Stimulated activated naive CD8-positive, alpha-beta T cell treated with anti-CD3 and anti-CD28 coated beads, Interleukin-15, amount 100 ng/mL, for 72 hours (primary cell): ENCODE measurements at places on chromosomes 1 and 21.

DNA sequence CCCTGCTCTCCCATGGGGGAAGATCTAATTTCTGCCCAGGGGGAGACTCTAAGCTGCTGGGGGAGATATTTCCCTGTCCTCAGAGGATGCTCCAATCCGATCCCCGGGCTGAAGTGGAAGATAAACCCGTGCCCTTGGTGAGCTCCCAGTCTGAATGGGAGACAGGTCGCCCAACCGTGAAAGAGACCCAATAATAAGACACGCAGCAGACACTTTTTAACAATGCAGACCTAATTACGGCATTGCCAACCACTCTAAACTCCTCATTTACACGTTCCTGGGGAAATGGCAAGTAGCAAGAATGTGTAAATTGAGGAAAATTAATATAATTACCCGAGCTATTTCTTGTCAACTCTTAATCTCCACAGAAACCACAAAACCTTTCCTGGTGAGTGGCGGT lies 48.7 kb upstream of the ACTL8 start:
- DNase-seq, result no peak

DNA sequence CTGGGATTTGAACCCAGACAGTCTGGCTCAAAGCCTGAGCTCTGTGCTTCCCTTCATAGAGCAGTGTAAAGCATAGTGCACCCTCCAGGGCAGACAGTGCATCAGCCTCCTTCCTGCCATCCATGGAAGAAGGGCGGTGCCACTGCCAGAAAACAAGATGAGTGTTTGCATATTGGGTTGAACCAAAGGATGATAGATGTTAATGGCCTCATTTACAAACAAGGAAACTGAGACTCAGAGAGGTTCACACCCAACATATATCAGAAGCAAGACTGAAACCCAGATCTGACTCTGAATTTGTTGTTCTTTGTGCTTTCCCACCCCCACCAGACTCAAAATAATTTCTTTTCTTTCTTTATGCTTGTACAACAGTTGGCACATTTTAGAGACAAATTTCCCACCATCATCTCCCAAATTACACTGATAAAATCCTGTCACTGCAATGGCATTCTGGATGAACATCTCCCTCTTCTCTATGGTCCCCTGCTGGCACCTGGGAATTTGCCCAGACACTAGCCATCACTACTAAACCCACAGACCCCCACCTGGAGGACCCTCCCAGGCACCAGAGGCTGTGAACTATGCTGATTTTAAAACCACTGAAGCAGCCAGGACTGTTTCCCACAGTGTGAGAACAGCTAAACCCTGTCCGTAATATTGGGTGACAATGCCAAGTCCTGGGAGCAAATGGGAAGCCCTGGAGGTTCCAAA lies 45.4 kb upstream of the MPZL1 start:
- DNase-seq, result no peak

DNA sequence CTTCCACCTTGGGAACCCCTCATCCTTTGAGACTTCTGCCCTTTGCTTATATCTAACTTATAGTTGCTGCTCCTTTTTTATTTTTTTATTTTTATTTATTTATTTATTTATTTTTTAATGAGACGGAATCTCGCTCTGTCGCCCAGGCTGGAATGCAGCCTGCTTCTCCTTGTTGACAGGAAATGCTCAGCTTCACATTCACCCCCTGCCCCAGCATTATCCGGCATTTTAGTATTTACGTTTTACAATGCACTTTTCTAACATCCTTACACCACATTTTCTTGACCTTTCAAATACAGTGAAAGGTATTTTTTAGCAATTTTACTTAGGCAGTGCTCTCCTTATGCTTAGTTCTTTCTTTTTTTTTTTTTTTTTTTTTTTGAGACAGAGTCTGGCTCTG lies 14.9 kb downstream of the CXADR start:
- no peak for DNase-seq

DNA sequence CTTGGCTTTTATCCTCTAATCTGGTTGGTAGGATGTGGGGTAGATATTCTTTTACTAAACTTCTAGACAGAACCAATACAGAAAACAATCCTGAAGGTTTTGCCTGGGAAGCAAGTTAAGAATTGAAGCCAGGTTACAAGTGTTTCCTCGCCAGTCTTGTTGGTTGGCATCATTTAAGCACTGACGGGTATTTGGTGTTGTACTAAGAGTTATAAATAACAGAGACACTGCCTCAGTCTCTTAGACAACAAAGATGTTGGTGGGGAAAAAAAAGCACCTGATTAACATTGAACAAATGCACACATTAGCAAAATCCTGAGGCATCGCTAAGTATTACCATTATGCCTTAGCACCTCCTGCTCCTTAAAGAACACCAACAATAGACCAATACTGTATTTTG lies 272.2 kb downstream of the BRINP2 start:
- DNase-seq, result no peak

GRCh38 chr1:43853161-43853921 lies 80.3 kb upstream of the ARTN start:
- DNase-seq, result no peak

DNA sequence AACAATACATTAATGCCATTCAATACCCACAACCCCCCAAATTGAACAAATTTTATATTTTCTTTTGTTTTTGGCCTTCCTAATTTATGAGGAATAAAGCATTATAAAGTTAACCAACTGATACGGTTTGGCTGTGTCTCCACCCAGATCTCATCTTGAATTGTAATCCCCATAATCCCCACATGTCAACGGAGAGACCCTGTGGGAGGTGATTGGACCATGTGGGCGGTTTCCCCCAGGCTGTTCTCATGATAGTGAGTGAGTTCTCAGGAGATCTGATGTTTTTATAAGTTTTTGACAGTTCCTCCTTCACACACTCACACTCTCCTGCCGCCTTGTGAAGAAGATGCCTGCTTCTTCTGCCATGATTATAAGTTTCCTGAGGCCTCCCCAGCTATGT lies 6.4 kb upstream of the MCOLN3 start:
- no peak for DNase-seq

- DNase-seq, result no peak
Observed at GRCh38 chr1:91137173-91137852, 115.5 kb upstream of the ZNF644 start.

DNA sequence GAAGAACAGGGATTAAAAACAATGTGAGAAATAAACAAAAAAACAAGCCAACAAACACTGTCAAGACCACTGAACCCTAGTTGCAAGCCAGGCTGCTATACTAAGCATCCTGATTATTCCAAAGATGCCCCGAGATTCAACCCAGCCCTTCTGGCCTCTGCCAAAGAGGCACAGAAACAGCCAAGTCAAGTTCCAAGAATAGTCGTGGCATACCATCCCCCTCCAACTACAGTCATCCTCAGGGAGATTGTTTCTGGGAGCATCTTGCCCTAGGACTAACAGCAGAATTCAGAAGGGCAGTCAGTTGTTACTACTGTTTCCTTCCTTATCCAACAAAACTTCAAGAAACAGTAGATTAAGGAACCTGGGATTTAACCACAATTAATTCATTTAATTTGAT lies 52.3 kb downstream of the ABL2 start:
- DNase-seq, result no peak

DNA sequence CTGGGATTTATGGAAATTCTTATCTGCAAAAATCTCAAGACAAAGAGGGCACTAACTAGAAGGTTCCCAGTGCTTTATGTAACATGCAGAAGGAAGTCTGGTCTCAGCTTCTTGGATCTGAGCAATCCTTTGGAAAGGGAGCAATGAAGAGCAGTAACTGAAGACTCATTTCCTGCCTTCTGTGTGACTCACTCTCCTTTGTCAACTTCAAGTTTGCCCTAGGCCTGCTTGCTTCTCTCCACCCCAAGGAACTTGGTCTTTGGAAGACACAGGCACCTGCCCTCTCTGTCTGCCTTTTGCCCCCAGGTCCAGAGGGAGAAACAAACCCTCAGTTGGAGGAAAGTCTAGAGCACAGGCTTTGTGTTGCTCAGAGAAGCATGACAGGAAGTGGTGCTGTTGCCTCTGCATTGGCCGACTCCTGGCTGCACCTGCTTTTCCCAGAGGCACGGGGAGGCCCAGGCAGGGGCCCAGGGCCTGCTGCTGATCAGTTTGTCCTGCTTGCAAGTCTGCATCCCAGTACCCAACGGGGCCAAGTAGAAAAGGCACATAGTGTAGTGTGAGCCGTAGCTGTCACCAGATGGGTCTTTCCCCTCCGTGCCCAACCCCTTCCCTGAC lies 137.2 kb downstream of the DHRS3 start:
- DNase-seq, result no peak

- DNase-seq, result no peak
Observed at GRCh38 chr1:238343852-238344251, 453.1 kb upstream of the ZP4 start.

- DNase-seq, result peak; percentile 85
Observed at GRCh38 chr1:89781494-89782126, 39.2 kb upstream of the LRRC8D start.

DNA sequence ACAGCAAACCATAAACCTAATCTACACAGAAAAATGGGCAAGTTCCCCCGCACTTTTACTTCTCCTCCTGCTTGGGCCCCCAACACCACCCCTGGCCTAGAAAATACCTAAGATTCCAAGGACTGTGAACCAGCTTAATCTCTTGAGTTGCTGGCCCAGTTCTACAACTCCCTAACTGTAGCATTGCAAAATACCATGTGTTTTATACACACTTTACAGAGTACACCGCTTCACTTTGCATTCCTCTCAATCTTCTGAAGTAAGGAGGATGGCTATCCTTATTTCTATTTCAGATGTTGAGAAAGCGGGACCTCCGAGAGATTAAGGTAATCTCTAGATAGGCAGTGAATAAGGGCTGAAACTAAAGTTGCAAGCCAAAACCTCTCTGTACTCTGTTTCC lies 408.3 kb upstream of the NR5A2 start:
- DNase-seq, result no peak

DNA sequence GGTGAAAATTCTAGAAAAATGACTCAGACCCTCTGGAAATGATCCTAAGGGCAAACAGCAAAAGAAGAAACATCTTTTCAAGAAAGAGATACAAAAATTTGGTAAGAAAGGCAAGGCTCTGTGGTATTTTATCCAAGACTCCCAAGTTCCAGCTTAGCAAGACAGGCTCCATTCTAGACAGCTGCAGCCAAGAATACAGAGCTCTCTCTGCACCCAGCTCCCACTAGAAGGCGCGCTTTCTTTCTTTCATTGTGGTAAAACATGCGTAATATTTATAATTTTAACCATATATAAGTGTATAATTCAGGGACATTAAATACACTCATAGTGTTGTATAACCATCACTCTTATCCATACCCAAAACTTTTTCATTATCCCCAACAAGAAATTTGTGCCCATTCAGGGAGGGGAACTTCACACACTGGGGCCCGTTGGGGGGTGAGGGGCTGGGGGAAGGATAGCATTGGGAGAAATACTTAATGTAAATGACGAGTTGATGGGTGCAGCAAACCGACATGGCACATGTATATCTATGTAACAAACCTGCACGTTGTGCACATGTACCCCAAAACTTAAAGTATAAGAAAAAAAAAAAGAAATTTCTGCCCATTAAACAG lies 2.2 kb upstream of the HFM1 start:
- no peak for DNase-seq

- no peak for DNase-seq
Observed at GRCh38 chr1:48675251-48675650, 101.4 kb downstream of the BEND5 start.

GRCh38 chr21:37660709-37661108 lies 255.5 kb downstream of the KCNJ6 start:
- no peak for DNase-seq

DNA sequence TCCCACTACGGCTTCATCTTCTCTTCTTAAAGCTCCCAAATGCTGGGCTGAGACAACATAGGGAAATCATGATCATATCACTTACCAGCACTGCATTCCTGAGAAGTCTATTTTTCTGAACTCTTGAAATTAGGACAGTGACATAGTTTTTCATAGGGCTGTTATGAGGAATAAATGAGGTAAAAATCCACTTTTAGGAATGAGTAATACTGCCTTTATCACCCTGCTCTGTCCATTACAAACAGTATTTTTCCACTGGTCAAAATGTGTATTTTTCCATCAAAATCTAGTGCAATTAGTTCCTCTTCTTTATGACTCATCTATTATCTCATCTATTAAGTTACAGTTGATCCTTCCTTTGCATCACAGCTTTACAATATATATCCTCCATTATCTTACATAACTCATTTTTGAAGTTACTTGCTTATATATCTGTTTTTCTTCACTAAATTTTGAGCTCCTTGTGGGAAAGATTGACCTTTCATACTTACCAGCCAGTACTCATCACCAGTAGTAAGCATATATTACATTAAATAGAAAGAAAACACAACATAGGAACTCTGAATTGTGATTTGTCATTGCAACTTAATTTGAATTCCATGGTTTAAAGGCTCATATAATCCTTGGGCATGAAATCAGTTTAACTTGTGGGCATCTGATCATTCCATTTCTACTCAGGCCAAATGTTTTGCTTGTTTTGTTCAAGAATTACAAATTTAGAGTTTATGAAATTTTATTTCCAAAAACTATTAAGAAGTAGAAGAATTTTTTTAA lies 37.1 kb downstream of the PRRX1 start:
- DNase-seq, result no peak

DNA sequence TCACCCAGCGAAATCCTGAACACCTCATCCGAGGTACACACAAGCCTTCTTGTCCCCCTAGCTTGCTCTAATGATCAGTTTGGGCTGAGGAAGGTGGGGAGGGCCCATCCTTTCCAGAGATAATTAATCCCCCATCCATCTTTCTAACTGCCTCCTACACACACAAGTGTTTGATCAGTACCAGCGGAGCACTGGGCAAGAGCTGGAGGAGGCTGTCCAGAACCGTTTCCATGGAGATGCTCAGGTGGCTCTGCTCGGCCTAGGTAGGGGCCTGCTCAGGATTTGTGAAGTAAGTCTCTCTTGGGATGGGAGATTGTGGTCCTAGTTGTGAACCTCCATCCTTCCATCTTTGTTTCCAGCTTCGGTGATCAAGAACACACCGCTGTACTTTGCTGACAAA lies 5.8 kb downstream of the ANXA9 start:
- DNase-seq, result no peak

GRCh38 chr1:57026624-57027354 lies 61.0 kb upstream of the C8B start:
- DNase-seq, result no peak

DNA sequence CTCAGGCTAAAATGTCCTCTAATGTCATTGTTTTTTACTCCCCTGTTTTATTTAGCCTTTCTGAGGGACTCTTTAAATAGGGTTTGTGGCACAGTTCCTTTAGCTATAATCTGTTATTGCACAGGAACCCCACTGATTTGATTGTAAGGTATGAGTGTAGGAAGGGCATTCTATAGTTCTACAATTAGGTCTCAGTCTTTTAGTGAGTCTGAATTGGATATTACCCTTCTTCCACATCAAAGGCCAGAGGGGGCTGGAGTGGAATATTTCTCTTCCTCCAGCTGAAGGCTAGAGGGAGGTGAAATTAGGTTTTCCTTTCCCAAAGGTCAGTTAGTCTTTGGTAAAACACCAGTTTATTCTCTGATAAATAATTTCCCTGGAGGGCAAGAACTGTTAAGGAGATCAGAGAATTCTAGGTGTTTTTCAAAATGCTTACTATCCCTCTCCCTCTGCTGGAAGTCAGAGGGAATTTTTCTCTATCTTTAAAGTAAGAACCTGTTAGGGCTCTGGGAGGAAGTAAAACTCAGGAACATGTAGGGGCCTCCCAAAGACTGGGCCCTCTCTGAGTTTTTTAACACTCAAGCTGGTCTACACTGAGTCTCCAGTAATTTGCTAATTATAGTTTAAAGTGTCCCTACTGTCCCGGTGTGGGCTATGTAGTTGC lies 176.3 kb upstream of the ZNHIT6 start:
- no peak for DNase-seq
